Spinal cord (tissue), 10 donors: ENCODE measurements at places on chromosomes 6 and 20. TPM values are rescaled to one million over a fixed set of nuclear protein-coding genes. Genes with fewer than 3 reads are reported as not detected.

GNAS-AS1 gene
- 0.87 TPM for polyA plus RNA-seq

PRL gene
- 0.87 TPM for polyA plus RNA-seq

RBPJL gene
- 0.59 TPM for polyA plus RNA-seq

PLA2G7 gene
- polyA plus RNA-seq = 7.7 TPM

ADGRF5 gene
- 11.7 TPM for polyA plus RNA-seq

PDE7B gene
- 8.4 TPM for polyA plus RNA-seq

PHIP gene
- 31.5 TPM for polyA plus RNA-seq

TMEM63B gene
- 104 TPM for polyA plus RNA-seq

DOP1A gene
- polyA plus RNA-seq = 34.5 TPM

CPXM1 gene
- 84.9 TPM for polyA plus RNA-seq

C6orf132 gene
- 0.19 TPM for polyA plus RNA-seq

ZNF341 gene
- polyA plus RNA-seq = 6.6 TPM

MAS1 gene
- polyA plus RNA-seq = 0.03 TPM

TRIM40 gene
- polyA plus RNA-seq = not detected

BNIP5 gene
- not detected for polyA plus RNA-seq

ASIP gene
- polyA plus RNA-seq = 1.6 TPM

FILIP1 gene
- polyA plus RNA-seq = 2.0 TPM

EPB41L1 gene
- polyA plus RNA-seq = 147 TPM

C20orf141 gene
- not detected for polyA plus RNA-seq

FLRT3 gene
- polyA plus RNA-seq = 18.5 TPM

ANKS1A gene
- 50.8 TPM for polyA plus RNA-seq

PNLDC1 gene
- 0.78 TPM for polyA plus RNA-seq
